ENCODE measurements at places on chromosomes 7 and 10.

DNA sequence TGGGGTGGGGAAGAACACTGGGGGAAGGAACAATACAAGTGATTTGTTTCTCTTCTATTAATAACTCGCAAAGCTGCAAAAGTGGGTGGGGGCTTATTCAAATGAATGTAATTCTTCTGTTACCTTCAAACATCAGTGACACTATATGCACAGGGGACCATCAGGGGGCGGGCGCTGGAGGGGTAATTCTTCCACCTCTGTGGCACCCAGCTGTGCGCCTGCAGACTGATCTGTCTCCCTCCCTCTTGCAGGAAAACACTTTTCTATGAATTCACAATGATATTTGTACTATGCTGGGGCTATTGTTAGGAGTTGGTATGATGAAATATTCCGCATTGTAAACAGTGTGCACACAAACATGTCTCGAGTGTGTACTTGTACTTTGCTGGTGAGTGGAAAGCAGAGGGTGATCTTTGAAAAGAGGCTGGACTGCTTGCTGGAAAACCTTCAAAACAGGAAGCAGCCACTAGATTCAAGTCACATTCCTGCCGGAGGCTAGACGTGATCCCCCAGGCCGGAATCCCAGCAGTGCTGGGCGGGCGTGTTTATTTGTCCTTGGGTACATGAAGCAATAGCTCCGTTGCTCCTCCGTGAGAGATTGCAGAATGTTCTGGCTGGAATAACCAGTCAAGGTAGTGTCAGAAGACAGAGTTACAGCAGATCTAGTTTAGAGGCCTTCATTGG is 15.8 kb upstream of the BNIP3 start:
- no peak for DNase-seq

DNA sequence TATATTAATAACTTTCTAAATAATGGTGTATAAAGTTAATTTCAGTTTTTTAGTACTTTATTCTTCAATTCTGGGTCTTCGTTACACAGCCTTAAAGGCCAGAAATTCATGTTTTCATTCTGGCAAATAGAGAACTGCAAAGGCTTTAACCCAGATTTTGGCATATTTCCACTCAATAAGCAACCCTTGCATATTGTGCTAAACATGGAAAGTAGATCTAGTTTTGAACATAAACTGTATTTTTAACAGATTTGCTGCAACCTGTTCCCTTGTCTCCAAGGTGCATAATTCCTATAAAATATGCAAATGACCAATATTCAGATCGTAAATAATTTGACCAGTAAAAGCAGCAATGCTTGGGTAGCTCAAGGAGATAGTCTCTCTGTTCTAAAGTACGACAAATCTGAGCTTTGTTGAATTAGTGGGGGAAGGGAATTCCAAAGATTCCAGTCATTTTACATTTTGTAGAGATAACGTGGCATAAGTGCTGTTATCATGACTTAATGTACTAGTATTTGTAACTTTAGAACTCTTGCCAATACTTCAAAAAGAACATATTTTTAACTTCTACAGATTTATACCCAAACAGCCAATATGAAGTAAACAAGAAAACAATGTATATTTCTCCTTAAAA is 46.4 kb upstream of the RSBN1L start:
- no peak for DNase-seq

GRCh38 chr7:18020138-18020715 is 7.4 kb downstream of the PRPS1L1 start:
- no peak for DNase-seq

DNA sequence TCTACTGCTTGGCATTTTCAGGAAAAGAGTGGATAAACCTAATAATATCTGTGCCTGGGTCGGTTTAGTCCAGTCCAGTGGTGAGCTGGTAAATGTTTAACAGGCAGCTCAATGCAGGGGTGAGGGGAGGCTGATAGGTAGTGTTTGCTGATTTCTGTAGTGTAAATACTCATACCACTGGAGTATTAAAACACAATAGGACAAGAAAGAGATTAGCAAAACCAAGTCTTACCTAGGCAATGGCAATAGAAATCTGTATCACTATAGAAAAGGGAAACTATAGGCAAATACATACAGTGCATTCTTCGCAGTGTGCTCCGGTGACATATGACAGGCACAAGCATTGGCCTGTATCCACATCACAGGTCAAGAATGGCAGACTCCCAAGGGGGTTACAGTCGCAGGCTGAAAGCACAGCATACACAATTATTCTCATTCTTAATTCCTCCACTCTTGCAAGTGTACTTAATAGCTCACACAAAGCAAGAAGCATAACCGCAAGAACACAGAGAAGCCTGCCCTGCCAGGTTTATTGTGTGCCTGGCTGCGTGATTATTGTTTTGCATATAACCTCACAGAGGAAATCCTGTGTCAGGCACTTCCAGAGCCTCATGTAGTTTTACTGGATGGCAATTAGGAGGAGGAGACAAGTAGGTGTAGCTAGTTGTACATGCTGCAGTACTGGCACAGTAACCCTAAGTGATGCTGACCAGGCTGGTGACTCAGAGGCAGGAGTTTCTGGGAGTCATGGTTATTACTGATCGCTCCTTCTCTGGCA is 35.0 kb downstream of the LAMB4 start:
- no peak for DNase-seq

- peak; percentile 90 for DNase-seq
Measured at GRCh38 chr7:55309040-55309991, 55.8 kb upstream of the LANCL2 start.

DNA sequence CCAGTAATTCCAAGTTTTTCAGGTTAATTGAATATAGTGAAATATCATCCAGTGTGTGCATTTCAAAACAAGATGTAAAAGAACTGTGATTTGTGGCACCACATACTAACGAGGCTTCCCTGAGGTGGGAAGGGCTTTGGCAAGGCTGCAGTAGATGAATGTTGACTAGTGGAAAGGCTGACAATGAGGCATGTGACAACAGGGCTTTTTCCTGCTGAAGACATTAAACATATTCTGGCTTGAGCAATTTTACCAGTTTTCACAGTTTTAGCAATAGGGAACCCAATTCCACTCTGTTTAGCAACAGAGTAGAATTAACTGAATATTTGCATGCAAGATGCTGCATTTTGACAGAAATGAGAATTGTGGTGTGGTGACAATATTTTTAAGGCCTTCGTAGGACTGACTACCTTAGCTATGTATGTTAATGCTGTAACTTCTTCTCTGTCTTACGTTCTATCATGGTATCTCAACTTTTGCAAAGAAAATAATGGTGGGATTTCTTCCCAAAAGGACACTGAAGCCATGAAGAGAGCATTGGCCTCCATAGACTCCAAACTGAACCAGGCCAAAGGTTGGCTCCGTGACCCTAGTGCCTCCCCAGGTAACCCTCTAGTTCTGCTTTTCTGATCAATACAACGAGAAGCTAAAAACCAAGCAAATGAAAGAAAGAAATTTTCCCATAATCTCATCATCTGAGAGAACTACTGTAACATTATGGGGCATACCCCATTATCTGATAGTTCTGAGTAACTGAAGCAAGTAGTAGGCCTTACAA is 68.5 kb downstream of the AP3M1 start:
- DNase-seq = no peak

DNA sequence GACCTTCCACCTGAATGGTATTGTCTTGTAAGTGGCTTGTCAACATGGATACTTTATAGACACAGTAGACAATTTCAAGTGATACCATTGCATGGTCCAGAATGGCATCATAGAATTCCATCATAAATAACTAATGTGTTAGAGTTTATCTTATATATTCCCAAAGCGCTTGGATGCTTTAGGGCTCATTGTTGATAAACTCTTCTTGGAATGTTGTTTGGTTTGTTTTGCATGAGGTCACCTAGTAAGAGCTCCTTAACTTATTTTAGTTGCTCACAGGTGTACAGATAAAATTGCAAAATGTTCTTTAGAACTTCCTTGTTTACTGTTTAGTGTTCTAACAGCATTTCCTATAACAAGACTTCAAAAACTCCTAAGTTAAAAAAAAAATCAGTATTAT is 36.8 kb downstream of the SRI start:
- no peak for DNase-seq
